Mammary epithelial cell (primary cell): ENCODE measurements at places on chromosomes 12 and 14. TPM values are rescaled to one million over a fixed set of nuclear protein-coding genes. Genes with fewer than 3 reads are reported as not detected.

DNA sequence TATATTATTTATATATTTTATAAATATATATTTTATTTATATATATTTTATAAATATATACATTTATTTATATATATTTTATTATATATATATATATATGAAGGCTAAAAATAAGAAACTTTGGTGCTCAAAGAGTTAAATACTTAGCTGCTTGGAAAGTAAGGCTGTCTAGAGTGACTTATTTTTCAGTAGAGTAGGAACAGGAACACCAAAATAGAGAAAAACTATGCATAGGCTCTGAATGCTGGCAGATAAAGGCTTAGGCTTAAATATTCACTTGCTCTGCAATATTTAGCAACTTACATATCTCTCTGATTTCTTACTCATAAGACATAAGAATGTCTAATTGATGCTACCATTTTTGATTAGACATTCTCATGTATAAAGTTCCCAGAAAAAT is 991.2 kb downstream of the VRK1 start:
- no peak for DNase-seq

GRCh38 chr12:118637767-118638370 is 261.5 kb downstream of the SUDS3 start:
- no peak for DNase-seq

WDR89 gene
- 10.5 TPM for total RNA-seq

DNA sequence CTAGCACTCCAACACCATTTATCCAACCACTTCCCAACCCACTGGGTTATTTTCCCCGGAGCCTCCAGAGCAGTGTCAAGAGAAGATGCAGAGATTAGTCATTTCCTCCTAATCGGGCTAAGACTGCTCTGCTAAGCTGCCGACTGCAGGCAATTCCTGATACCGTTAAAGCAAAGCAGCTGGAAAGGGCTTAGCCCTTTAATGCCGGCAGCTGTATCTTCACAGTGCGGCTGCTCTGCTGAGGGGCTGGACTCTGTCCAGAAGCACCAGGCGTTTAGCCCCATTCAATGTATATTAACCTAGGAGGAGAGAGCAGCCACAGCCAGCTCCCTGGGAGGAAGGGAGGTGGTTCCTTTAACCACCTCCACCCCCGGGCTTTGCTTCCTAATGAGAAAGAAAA is 11.1 kb downstream of the AQP6 start:
- peak; percentile 50 for DNase-seq

DNA sequence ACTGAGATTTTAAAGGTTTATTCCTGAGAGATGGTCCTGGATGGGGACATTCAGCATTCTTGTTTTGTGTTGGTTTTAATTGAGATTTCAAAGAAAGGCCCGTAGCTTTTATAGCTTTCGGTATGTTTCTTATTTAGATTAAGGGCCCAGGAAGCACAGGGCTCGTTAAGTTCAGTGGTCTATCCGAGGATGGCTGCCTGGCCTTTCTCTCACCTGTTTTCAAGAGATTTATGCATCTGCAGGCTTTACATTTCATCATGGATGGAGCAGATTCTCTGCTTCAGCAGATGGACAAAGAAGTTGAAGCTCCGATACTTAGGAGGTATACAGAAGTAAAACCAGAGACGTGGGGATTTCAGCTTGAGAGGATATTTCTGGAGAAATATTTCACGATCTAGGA is 16.0 kb downstream of the FZD10 start:
- DNase-seq, result no peak

KRAS gene
- total RNA-seq, result 23.5 TPM

- DNase-seq, result no peak
Measured at GRCh38 chr12:128797119-128798118, 26.3 kb downstream of the SLC15A4 start.

DNA sequence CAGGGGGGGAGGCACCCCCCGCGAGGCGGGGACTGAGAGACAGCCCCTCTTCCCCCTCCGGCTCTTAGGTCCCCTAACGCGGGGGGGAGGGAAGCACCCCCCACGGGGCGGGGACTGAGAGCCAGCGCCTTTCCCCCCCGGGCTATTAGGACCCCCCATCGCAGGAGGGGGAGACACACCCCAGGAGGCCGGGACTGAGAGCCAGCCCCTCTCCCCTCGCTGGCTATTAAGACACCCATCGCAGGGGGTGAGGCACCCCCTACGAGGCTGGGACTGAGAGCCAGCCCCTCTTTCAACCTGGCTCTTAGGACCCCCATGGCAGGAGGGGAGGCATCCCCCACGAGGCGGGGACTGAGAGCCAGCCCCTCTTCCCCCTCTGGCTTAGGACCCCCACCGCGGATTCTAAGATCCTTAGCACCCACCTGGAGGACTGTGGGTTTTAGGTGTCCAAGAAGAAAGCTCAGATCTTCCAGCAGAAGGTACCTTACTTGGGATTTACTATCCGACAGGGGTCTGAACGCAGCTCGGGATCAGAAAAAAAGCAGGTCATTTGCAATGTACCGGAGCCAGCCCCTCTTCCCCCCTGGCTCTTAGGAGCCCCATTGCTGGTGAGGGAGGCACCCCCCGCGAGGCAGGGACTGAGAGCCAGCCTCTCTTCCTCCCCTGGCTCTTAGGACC is 197.8 kb upstream of the PZP start:
- DNase-seq, result no peak

KLRC4 gene
- not detected in 2 replicates for total RNA-seq

GRCh38 chr12:131132118-131132892 is 178.6 kb downstream of the ADGRD1 start:
- DNase-seq, result no peak

- DNase-seq, result no peak
Measured at GRCh38 chr12:68317047-68317667, 15.0 kb downstream of the MDM1 start.

LRIG3 gene
- 115 TPM for total RNA-seq

GRCh38 chr12:128111951-128112350 is 155.0 kb upstream of the TMEM132C start:
- DNase-seq, result no peak

GRCh38 chr14:87944987-87945604 is 47.9 kb downstream of the GALC start:
- DNase-seq, result peak; percentile 23
